ENCODE measurements at places on chromosomes 5 and 9.

GRCh38 chr5:65264420-65264819 is 217.3 kb downstream of the ADAMTS6 start:
- no peak for DNase-seq

- DNase-seq, result no peak
These were observed 188.4 kb downstream of the SLC12A2 start for GRCh38 chr5:128271859-128272464.

DNA sequence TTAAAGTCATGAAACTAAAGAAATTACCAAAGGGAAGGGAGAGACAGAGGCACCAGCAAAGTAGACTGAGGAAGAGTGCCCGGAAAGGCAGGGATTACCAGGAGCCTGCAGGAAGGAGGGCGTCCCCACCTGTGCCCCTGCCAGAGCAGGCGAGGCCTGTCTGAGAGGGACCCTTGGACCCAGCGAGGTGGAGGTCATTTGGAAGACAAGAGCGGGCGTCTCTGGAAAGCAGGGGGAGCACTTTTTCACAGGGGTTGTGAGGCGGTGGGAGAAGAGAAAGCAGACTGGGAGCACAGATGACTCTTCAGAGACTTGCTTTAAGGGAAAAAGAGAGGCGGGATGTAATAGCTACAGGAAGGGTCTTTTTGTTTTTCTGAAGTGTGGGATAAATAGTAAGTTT is 27.5 kb upstream of the SLC2A8 start:
- no peak for DNase-seq

DNA sequence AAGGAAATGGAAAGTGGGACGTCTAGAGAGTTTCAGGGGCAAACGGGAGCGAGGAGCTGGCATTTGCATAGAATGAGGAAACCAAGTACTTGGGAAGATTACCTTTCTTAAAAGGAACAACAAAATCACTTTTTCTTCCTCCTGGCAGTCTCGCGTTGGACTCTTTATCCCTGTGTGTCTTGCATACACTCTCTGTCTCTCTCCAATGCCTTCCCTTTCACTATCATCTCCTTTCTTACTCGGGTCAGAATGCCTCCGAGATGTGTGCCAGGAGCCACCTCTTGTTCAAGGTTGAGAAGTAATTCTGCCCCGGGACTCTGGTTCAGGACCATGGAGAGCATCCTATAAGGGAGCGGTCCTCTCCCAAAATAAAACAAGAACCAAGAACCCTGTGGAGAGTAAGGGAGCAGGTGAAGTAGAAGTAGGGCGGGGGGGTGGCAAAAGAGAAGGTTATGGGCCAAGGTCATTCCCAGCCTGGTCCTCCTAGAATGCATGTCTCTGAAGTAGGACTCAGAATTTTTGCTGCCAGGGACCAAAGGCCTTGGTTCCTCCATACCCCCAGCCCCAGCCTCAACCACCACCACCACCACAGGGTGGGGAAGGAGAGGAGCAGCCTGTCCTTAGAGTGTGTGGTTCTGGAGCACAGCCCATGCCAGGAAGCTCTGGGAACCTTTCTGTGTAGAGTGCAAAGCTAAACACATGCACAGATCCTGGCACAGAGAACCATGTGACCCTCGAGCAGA is 72.1 kb upstream of the ARAP3 start:
- DNase-seq, result no peak

GRCh38 chr9:89008744-89009545 is 17.7 kb downstream of the S1PR3 start:
- peak; percentile 49 for DNase-seq

DNA sequence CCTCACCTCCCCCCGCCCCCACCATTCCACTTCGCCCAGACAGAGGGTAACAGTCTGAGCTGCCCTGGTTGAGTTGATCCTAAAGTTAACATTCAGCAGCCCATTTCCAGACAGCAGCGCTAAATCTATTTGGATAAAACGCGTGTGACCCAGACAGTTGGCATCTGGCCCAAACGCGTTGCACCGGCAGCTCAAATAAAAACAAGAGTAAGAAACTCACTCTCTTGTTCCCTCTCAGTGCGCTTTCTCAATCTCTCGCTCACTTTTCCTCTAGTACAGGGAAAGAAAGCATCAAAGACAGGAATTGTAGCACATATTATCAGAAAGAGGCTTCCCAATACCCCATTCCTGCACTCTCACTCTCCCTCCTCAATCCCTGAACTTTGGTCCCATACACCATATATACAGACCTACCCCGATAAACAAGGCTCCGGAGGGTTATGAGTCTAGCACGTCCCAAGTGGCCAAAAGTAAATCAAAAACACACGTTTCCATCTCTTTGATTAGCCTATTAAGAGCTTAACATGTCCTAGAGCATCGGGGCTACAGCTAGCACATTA is 1.3 kb downstream of the ADAMTS6 start:
- DNase-seq, result no peak

DNA sequence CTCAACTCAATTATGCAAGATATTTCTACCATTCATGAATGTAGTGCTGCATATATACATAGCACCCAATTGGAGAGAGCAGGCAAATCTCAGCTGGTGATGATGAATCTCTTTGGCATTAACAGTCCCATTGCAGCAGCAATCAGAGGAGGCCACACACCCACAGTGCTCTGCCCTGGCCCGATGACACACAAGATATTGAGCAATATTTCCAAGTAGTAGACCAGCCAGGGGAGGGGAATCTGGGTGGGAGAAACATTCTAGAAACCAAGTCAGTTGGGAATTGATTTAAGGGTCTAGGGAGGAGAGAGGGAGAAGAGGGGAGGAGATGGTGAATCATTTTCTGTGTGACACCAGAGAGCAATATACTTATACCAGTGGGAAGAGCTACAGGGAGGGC is 14.9 kb upstream of the C5orf63 start:
- no peak for DNase-seq

DNA sequence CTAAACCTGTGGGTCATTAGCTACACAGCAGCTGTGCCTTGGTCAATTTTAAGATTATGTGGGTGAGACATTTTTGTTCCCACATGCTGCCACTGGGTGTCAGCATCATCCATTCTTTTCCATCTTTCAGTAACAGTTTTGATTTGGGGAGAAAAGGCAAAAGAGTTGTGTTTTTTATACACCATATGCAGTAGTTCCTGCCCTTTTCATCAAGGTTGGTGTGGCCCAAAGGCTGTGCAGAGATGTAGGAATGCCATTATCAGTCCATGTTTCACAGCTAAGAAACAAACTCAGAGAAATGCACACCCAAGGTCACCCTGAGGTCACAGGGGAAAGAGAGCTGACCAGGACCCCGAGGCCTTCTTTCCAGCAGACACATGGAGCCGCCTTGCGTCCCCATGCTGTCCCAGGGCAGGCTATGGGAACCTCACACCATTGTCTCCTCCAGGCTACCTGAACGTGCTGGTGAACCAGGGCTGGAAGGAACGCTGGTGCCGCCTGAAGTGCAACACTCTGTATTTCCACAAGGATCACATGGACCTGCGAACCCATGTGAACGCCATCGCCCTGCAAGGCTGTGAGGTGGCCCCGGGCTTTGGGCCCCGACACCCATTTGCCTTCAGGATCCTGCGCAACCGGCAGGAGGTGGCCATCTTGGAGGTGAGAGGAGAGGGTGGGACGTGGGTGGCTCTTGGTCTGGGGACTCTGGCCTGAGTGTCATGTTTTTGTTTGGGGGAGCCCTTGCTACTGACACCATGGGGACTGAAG is 27.8 kb upstream of the GRPEL2 start:
- no peak for DNase-seq

DNA sequence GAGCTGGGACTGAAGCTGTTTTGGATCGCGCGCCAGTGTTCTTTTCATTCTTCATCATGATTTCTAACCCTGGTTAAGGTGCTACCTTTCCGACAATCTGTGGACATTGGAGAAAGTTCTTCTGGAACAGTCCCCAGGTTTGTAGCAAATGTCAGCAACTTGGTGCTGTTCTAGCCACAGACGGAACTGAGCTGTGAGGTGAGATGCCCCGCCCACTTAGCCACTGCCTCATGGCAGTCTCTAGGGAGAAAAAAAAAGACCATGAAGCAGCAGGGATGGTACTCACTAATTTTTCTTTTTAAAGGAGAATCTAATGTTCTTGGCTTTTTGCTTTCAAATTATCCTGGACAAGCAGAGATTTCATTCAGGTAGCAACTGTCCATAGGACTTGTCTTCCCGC is 72.1 kb upstream of the STK32A start:
- DNase-seq, result no peak

- no peak for DNase-seq
These were observed 17.9 kb downstream of the FGD3 start for GRCh38 chr9:92965061-92965758.

DNA sequence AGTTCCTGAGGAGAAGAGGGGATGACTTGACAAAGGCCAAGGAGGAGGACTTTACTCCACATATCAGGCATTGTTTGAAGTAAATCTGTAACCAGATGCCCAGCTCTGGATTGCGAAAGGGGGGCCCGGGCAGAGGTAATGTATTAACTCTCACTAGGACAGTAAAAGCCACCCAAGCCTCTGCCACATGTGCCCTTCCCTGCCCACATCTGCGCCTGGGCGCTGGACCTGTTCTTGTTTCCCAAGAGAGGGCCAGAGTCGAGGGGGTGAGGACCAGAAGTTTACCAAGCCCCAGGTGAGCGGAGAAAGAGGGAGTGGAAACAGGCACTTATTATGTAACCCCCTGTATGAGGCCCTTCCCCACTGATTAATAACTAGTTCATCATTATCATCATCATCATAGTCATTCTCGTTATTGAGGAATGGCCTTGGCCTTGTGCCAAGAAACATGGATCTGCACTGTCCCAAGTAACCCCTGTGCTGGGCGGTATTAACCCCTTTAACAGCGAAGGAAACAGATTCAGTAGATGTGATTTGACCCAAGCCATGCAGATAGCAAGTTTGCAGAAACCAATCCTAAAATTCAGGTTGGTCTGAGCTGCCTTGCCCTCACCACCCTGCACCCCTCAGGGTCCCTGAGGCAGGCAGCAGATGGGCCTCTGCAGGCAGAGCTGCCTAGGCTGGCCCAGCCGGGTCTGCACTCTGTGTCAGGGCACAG is at the start of gene SLC23A1:
Gene SLC23A1, minus strand, starts transcription at position 23 of the 718 bp plus-strand sequence. CDS start 44 bp downstream, outside the sequence.
- DNase-seq, result no peak

DNA sequence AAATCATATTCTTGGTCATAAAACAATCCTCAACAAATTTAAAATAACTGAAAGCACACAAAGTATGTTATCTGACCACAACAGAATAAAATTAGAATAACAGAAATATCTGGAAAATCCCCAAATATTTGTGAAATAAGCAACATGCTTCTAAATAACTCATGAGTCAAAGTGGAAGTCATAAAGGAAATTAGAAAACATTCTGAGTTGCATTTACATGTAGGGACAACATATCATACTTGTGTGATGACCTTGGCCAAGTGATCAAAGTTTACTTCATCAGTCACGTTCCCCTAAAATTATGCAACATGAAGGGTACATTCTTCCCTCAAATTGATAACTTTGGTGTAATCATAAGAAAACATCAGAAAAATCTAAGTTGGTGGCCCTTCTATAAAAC is 64.7 kb downstream of the CSF2 start:
- no peak for DNase-seq

DNA sequence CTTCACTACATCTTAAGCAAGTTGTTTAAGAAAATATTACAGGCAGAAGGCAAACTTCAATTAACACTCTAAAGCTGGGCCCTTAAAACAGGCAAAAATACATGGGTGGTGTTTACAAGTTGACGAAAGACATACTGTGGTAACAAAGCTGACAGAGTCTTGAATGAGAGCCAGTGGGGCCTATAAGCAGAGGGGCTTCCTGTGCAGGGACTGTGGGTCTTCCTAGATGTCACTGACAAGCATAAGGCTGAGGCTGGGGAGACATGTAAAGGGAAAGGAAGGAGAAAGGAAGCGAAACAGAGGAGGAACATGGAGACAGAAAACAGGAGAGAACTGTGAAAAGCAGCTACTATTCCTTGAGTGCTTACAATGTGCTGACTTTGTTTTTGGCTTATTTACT is 308.0 kb upstream of the RPS23 start:
- DNase-seq, result no peak

GRCh38 chr5:136212252-136212721 is 19.3 kb upstream of the SMIM32 start:
- no peak for DNase-seq

GRCh38 chr5:466661-467310 is 23.8 kb downstream of the EXOC3 start:
- no peak for DNase-seq

DNA sequence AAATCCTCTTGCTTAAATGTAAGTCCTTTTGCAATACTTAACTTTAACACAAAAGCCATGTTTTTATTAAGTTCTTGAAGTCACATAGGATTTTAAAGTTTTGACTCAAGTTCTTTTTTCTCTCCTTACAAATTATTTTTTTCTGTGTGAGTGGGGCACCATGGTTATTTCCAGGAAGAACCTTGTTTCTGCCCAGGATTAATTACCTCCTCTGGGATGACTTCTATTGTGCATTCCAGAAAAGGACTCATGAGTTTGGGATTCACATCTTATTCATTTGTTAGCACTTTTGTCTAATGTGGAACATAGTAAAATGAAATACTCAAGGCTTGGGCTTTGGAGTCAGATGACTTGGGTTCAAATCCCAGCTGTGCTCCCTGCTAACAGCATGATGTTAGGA is 421.4 kb upstream of the WWC1 start:
- DNase-seq, result no peak

DNA sequence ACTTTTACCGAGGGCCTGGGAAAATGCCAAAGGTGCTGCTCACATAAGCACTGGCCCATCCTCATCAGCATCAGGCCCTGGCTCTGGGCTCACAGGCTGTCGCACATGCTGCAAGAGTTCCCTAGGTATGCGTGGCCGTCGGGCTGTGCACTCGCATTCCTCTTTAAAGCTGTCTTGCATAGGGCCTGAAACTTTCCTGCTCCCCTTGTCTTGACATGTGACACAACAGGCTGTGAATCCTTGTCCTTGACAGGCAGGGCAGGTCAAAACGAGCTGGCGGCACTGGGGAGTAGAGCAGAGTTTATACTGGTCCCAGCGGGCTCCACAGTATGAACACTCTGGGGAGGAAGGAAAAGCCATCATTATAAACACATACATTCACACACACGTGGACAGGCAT is 30.7 kb downstream of the TSTD2 start:
- no peak for DNase-seq

- DNase-seq, result no peak
These were observed 408.9 kb downstream of the PDE4D start for GRCh38 chr5:59484618-59485017.
